ENCODE measurements at places on chromosomes 5 and 9. TPM values are rescaled to one million over a fixed set of nuclear protein-coding genes. Genes with fewer than 3 reads are reported as not detected.

Gene C9orf50
- total RNA-seq, result not detected

Gene PRDM9
- not detected for total RNA-seq

- no peak for DNase-seq
These were observed 30.7 kb upstream of the IRX1 start for GRCh38 chr5:3564827-3565518.

Gene VLDLR
- 21.8 TPM for total RNA-seq

DNA sequence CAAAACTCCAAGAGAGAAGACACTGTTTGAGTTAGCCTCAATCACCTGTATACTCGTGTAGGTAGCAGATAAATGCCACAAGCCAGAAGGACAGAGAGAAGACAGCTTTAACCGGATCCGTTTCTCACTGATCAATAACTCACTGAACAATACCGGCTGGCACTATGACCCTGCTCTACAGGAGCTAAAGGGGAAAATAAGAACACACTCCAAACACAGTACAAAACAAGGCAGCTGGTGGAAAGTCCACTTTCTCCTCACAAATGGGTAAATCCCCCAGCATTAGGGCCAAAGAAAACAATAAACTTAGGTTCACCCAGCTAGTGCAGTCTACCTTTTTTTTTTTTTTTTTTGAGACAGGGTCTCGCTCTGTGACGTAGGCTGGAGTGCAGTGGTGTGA is 169.4 kb downstream of the CRB2 start:
- no peak for DNase-seq

GRCh38 chr5:92581249-92581648 is 999.8 kb downstream of the NR2F1-AS1 start:
- no peak for DNase-seq

DNA sequence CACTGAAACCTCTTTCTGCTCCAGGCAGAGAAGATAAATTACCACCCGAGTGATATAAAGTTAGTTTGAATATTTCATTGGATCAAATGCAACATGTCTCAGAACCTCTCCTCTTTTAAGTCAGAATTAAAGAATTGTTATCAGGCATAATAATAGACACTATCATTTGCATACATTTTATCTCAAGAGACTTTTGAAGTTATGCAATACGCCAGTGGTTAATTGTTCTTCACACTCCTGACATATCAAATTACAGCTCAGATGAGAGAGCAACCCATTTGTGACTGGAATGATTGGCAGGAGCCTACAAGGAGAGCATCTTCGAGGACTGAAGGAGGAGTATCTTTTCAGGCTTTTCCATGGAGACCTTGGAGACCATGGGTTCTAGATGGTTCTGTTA is 452.2 kb downstream of the KDM4C start:
- no peak for DNase-seq

GRCh38 chr5:139926797-139927503 is 116.1 kb downstream of the NRG2 start:
- no peak for DNase-seq

DNA sequence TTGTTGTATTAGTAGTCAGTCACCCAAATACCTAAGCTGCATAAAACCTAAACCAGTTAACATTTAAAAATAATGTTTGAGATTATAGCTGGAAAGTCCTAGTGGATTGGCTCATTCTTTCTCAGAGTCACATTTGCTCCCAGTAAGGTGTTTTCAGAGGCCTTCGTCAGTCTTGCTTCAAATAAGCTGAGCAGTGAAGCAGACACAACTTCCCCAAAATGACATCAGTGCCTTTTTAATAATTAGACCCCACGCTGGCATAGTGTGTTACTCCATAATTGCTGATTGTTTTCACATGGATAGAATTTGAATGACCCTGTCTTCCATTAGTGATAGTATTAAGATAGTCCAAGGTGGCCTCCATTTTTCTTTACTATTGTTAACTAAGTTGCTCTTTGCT is 245.8 kb downstream of the PJA2 start:
- DNase-seq, result no peak

Measured in ureter (tissue), 1 donor.